ENCODE measurements at places on chromosomes 7 and 10.

DNA sequence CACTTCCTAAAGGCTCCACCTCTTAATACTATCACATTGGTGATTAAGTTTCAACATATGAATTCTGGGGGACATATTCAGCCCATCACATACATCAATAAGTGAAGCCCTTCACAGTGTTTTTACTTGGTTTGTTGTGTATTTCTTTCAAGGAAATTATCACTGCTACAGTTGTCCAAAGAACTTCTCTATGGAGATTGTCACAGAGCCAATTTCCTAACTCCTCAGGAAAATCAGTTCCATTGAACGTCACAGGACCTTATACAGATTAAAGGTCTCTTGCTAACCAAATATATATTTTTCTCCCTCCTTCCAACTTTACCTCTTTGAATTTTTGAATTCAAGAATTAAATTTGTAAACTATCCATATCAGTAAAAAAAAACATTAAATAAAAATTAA, 114.3 kb downstream of the LRRN3 start:
- H3K27ac ChIP-seq, result no peak overlapping the region
- H3K4me3 ChIP-seq, result no peak overlapping the region
- H3K36me3 ChIP-seq, result peaks cover 20% of the 10 kb centered on the region

- no peaks in the 10 kb centered on the region for H3K4me1 ChIP-seq
- DNase-seq, result no peak
- no peak overlapping the region for H3K4me3 ChIP-seq
- no peaks in the 10 kb centered on the region for H3K27me3 ChIP-seq
- no peaks in the 10 kb centered on the region for H3K36me3 ChIP-seq
Observed at GRCh38 chr7:129515381-129515780, 13.1 kb downstream of the SMKR1 start.

DNA sequence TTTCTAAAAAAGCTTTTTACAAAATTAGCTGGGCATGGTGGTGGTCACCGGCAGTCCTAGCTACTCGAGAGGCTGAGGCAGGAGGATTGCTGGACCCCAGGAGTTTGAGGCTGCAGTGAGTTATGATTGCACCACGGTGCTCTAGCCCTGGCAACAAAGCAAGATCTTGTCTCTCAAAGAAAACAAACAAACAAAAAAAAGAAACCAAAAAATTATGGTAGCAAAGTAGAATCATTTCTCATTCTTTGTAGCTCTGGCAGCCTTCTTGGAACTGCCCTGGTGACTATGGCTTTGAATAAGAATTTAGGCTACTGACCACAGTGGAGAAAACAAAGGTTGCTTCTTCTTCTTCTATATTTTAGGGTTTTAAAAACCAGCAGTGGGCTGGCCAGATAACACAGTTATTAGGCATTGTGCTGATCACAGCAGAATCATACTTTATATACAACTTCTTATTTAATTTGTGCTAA, 41.9 kb upstream of the PRKAR2B start:
- H3K4me3 ChIP-seq, result no peak overlapping the region
- no peaks in the 10 kb centered on the region for H3K4me1 ChIP-seq
- H3K36me3 ChIP-seq, result no peaks in the 10 kb centered on the region
- DNase-seq, result no peak
- peaks cover 2% of the 10 kb centered on the region for H3K27me3 ChIP-seq
- H3K27ac ChIP-seq, result no peak overlapping the region

- no peak for DNase-seq
- H3K4me1 ChIP-seq, result peaks cover 70% of the 10 kb centered on the region
- H3K27ac ChIP-seq, result peak overlapping the region; percentile 96
- no peak overlapping the region for H3K4me3 ChIP-seq
Observed at GRCh38 chr10:80504158-80504811, 33.4 kb upstream of the SH2D4B start.

GRCh38 chr10:98959379-98959778, 276.3 kb downstream of the HPSE2 start:
- no peak overlapping the region for H3K27ac ChIP-seq
- no peak for DNase-seq
- no peak overlapping the region for H3K4me3 ChIP-seq

DNA sequence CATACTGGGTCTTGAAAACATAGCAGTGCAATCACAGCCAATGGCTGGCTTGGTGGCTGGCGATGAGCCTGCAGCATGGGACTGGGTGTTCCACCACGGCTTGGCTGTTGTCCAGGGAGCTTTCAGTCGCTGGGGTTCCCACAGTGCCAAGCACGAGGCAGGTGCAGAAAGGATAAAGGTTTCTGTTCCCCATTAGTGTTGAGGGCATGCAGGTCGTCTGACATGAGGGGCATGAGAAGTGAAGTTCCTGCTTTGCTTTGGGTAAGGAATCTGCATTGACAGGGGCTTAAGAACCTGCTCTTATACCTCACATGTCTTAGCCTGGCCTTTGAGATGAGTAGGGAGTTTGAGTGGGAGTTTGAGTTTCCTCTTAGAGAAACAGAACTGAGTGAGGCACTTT, 9.0 kb upstream of the CFTR start:
- no peak overlapping the region for H3K4me3 ChIP-seq
- no peaks in the 10 kb centered on the region for H3K27me3 ChIP-seq
- H3K27ac ChIP-seq, result no peak overlapping the region
- H3K4me1 ChIP-seq, result no peaks in the 10 kb centered on the region

DNA sequence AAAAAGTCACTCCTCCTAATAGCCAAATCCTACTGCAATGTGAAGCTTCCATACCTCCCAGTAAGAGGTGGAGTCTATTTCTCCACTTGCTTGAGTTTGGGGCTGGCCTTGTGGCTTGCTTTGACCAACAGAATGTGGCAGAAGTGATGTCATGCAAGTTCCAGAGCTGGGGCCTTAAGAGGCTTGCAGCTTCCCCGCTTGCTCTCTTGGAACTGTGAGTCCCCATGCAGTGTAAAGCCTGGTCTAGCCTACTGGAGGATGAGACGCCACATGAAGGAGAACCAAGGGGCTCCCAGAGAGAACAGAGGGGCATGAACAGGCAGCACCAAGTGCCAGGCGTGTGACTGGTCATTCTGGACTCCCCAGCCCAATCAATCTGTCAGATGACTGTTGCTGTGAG, 58.6 kb upstream of the OPALIN start:
- H3K27ac ChIP-seq, result no peak overlapping the region
- H3K4me3 ChIP-seq, result no peak overlapping the region
- H3K4me1 ChIP-seq, result no peaks in the 10 kb centered on the region
- peaks cover 8% of the 10 kb centered on the region for H3K27me3 ChIP-seq
- no peaks in the 10 kb centered on the region for H3K36me3 ChIP-seq
